Renal cortical epithelial cell (primary cell): ENCODE measurements at places on chromosomes 1 and 21. TPM values are rescaled to one million over a fixed set of nuclear protein-coding genes. Genes with fewer than 3 reads are reported as not detected.

Gene ARHGAP30
- 0.17 TPM in 1 of 2 replicates, not detected in the other for total RNA-seq

Gene CHODL
- total RNA-seq = 0.30 and 2.1 TPM in 2 replicates

Gene RHD
- not detected in 2 replicates for total RNA-seq

Gene THEM5
- not detected in 2 replicates for total RNA-seq

DNA sequence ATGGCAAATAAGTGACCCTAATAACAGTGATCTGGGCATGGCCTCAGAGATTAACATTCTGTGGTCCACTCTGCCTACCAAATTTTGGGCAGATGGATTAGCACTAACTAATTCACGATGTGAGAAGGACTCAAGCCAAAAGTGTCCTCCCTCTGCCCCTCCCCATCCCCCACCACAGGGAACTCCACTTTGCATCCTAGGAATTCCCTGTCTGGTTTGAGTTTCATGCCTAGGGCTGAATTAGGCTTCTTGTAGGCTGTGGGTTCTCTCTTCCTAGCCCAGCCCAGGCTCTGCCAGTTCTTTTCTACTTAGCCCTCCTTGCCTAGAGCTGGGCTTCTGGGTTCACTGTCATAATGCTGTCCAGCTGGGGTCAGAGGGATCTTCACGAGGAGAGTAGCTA, 64.1 kb downstream of the ATP2B4 start:
- DNase-seq = no peak

DNA sequence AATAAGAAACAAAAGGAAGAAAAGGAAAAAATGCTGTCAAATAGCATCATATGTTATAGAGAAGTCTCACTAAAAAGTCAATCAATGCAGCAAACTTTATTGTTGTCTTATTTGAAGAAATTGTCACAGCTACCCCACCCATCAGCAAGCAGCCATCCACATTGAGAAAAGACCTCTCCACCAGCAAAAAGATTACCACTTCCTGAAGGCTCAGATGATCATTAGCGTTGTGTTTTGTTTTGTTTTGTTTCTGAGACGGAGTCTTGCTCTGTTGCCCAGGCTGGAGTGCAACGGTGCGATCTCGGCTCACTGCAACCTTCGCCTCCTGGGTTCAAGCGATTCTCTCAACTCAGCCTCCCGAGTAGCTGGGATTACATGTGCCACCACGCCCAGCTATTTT, 29.0 kb downstream of the ATP2B4 start:
- no peak for DNase-seq

- DNase-seq = no peak
Measured at GRCh38 chr1:31596737-31597097, 20.4 kb downstream of the TINAGL1 start.

DNA sequence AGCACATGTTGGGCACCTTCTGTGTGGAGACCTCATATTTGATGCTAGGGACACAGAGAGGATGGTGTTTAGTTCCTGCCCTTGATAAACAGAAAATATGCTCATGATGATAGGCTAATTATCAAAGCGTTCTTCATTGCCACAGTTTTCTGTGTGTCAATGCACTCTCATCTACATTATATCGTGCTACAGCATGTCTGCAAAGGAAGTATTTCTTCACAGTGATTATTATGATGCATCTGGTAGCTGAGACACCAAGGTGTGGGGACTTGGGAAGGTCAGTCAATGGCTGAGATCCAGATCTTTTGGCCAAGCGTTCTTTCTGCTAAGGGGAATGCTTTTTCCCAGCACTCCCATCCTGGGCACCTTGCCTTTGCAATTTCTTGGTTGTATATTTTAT, 321.2 kb downstream of the PBX1 start:
- no peak for DNase-seq

DNA sequence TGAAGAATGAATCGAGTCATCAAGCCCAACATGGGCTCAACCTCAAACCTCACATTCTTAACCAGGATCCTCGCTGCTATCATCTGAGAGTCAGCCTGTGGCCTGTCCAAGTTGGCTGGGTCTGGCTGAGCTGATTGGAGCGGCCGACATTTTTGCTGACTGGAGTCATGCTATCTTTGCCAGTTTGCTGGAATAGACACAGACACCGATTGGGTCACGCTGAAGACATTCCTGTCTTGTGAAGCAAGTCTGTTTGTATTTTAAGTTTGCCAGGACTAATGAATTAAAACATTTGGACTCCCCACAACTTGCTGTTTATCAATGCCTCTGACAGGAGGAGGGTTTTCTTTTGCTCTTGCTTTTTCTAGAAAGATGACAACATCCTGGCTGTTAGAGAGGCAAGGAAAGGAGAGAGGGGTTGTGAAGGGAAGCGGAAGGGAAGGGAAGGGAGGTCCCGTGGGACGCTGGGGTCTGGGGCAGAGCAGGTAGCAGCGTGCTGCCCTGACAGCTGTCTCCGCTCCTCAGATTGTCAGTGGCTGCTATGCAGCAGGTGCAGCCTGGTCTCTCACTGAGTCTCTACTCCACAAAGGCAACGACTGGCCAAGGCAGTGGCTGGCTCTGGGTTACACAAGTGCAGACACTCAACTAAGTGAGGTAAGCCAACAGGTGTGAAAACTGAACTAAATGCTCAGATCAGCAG, at the start of gene MAP3K7CL:
MAP3K7CL (plus strand) TSS at position 375 of the 700 bp plus-strand sequence. CDS start 2,701 bp downstream, outside the sequence.
- DNase-seq = peak; percentile 99

DNA sequence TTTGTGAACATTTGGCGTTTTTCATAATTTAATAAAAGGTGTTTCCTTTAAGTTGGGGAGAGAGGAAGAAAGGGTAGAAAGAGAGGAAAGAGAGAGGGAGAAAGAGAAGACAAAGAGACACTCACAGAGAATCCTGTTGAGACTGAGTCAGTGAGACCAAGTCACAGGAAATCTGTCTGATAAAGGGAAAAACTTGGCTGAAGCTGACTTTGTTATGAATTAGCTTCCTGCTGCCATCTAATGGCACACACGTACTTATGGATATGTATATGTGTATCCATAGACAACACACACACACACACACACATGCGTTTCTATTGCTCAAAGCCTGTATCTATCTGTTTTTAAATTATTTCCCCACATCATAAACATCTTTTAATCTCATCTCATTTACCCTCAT, 42.5 kb upstream of the DISC1 start:
- peak; percentile 68 for DNase-seq

DNA sequence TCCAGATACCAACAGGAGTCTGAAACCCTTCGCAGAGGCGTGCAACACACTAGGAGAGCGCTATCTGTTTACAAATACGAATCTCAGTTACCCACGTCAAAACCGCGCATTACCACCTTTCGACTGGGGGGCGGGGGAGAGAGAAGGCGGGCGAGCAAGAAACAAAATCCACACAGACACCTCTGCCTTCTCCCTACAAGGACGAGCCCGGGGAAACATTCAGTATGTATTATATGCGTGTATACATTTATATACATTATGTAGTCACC, 722 bp downstream of the TUT4 start:
- DNase-seq = peak; percentile 77

GRCh38 chr1:83763361-83764095, 235.4 kb downstream of the TTLL7 start:
- no peak for DNase-seq
